ENCODE measurements at places on chromosomes 11 and 22.

DNA sequence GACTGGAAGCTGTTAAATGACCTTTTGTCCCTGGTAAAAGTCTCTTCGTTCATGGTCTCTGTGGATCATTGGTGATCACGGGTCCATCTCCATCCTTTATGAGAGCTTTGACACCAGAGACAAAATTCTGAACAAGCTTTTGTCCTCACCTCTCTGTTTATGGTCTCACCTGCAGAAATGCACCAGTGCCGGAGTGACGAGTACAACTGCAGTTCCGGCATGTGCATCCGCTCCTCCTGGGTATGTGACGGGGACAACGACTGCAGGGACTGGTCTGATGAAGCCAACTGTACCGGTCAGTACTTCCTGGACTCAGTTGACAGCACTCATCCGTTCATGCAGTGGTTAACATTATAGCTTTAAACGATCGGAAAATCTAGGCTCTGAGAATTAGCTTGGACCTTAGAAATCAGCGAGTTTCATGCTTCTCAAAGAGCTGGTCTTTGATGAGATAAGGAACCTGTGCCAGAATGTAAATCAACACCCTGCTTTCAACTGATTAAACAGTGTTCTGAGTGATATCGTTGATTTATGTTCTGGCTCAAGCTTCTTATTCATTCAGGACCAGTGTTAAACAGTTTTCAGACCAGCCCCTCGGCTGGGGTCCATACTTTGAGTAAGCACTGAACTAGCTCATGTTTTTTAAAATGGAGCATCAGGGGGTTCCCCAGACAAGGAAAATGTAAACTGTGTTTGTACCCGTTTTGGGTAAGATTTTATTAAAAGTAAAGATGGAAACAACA, 124.5 kb upstream of the SORL1-AS1 start:
- DNase-seq, result no peak

GRCh38 chr11:73322382-73323306, 14.6 kb downstream of the ARHGEF17 start:
- no peak for DNase-seq

- DNase-seq, result no peak
Measured at GRCh38 chr11:128949791-128950454, 7.3 kb upstream of the TP53AIP1 start.

DNA sequence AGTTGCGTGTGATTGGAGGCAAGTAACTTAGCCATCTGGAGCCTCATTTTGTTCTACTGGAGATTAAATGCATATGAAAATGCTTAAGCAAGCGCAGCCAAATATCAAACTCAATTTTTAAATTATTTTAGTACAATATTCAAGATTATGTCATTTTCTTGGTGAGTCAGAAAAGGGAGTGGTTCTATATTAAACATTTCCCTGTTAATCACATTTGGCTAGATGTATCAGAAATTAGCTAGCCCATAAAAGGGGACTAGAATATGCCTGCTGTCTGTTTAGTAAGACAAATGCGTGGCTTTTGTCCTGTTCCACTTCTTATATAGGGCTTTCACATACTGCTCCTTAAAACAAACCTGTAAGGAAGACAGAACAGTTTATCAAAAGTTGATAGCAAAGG, 35.0 kb upstream of the BMAL1 start:
- DNase-seq, result no peak

DNA sequence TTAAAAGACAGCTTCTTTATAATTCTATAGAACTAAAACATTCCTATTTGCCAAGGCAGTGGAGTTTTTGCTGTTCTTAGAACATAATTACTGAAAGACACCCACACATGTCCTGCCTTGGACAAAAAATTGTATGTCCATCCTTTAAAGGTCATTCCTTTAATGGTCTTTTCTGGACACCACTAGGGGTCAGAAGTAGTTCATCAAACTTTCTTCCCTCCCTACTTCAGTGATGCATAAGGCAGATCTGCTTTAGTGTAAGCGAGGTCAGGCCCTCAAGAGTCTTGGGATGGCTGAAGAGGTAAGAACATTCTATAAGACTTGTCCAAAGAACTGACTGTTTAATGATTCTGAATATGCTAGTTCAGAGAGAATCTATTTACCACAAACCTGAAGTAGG, 4.3 kb upstream of the OR51V1 start:
- peak; percentile 70 for DNase-seq

GRCh38 chr11:2312232-2313042, 10.6 kb downstream of the TSPAN32 start:
- DNase-seq, result peak; percentile 40

All from suppressor macrophage treated with lipopolysaccharide for 1 hour (primary cell).